ENCODE measurements at places on chromosomes 3 and 15.

- DNase-seq: no peak
Measured at GRCh38 chr3:28575746-28576613, 227.4 kb upstream of the AZI2 start.

DNA sequence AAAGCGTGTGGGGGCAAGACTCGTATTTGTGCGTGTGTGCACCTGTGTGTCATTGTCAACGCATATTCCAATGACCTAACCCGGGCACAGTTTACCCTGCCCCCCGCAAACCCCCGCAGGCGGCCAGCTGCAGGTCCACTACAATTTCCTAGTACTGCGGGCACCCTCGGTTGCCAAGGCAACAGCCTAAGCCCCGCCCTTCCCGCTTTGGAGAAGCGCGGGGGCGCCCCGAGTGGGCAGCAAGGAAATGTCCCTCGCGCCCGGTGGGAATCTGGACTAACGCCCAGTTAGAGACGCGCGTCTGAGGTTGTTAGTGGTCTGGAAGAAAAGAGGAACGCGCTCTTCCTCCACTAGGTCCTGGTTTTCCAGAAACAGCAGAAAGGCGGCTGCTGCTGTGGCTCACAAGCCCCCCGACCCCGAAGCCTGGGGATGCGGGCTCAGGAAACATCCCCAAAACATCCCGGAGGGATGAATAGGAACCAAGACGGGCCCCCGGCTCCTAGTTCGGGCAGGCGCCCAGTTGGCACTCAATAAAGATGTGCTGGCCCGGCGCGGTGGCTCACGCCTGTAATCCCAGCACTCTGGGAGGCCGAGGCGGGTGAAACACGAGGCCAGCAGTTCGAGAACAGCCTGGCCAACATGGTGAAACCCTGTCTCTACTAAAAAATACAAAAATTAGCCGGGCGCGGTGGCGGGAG is 1.1 kb downstream of the ABHD14A start:
- peak; percentile 43 for DNase-seq

DNA sequence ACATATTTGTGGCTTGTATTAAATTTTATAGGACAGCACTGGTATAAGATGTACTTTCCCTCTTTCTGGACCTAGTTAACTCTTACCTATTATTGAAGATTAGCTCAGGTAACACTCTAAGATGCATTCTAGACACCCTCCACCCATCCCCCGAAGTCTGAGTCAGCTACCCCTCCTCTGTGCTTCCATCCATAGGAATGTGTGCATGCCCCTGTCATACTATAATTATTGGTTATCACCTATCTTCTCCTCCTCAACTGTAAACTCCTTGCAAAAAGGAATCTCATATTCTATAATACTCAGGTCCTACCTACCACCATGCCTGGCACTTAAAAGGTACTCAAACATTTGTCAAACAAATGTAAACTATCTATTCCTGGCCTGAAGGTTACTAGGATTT is 3.0 kb downstream of the PEAK1 start:
- DNase-seq: no peak

GRCh38 chr3:134163096-134163495 is 87.6 kb downstream of the RYK start:
- DNase-seq: no peak

GRCh38 chr3:182294256-182294655 is 499.0 kb upstream of the ATP11B start:
- no peak for DNase-seq

DNA sequence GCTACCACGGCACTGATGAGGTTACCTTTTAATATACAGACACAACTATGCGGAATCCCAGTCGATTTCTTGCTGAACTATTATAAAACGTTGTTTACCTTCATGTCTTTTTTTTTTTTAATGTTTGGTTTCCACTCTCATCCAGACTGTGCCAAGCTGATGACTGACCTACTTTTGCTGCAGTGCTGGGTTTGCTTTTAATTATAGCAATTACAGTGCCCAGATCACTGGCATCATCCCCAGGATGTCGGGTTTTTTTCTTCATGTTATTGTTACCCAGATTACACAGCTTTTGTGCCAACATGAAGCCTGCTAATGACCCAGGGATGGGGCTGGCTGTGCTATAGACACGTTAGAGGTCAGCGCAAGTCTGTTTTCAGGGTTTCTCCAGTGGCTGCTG is 294.0 kb upstream of the ATP10A start:
- no peak for DNase-seq

GRCh38 chr15:91853511-91853947 is at the start of gene SLCO3A1:
TSS of gene SLCO3A1 (plus strand) at chr15:91853708.
- DNase-seq: peak; percentile 17

Data from GM06990 (cell line).